ENCODE measurements at places on chromosomes 1 and 21.

- no peak for DNase-seq
Observed at GRCh38 chr1:167328306-167328815, 107.7 kb downstream of the POU2F1 start.

- DNase-seq, result no peak
Observed at GRCh38 chr1:174174461-174175329, 15.4 kb downstream of the RABGAP1L start.

- no peak for DNase-seq
Observed at GRCh38 chr1:23168079-23168444, 594 bp downstream of the LUZP1 start.

GRCh38 chr1:156194300-156194652 is 372 bp downstream of the SLC25A44 start:
- no peak for DNase-seq

DNA sequence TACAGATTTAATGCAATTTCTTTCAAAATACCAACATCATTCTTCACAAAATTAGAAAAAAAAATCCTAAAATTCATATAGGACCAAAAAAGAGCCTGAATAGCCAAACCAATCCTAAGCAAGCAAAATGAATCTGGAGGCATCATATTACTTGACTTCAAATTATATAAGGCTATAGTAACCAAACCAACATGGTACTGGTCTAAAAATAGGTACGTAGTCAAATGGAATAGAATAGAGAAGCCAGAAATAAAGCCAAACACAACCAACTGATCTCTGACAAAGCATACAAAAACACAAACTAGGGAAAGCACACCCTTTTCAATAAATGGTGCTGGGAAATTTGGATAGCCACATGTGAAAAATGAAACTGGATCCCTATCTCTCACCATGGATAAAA is 112.3 kb upstream of the TSPAN2 start:
- DNase-seq, result no peak

GRCh38 chr1:84708031-84708430 is 17.8 kb upstream of the SSX2IP start:
- DNase-seq, result no peak

DNA sequence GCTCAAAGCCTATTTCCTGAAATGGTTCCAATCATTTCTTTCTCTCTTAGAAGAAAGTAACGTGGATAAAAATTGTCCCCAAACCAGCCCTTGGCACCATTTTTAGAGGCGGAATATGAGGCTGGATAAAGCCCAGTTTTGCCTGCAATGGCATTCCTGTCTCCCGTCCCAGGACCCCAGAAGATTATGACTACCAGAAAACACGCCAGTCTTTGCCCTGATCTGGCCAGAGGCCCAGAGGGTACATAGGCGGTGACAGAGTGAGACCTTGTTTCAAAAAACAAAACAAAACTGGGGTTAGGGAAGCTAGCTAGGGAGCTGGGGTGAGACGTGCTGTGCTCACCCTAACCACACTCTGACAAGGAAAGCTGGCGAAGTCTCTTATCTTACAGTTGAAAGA is at the start of gene AADACL4:
AADACL4 (plus strand) TSS at position 301 of the 400 bp plus-strand sequence. CDS start 462 bp downstream, outside the sequence.
- no peak for DNase-seq

DNA sequence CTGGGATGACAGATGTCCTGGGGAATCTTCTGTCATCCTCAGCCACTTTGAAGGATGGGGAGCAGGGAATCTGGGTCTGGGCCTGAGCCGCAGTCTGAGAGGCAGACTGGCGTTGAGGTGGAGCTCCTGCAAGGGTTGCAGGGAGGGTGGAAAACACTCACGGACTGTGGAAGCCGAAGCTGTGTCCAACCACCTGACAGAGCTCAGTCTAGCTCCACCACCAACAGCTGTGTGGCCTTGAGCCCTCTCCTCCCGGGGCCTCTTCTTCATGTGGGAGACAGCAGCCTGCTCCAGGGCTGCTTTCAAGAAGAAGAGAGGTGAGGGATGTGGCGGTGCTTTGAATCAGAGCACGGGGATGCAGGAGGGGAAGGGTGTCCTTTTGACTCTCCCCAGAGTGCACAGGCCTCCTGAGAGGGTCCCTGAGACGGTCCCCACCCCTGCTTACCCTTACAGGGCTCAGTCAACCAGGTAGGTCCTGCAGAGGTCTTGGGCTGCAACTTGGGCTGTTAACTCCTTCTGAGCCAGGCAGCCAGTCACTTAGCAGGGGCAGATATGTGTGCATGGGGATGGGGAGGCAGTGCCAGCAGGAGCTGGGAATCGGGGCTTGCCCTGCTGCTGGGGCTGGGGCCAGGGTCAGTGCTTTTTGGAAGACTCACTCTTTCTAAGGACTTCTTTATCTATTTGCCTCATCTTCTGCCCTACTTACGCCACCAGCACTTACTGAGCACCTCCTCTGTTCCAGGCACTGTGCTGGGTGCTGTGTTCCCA is 216.3 kb downstream of the PTPRU start:
- DNase-seq, result no peak

DNA sequence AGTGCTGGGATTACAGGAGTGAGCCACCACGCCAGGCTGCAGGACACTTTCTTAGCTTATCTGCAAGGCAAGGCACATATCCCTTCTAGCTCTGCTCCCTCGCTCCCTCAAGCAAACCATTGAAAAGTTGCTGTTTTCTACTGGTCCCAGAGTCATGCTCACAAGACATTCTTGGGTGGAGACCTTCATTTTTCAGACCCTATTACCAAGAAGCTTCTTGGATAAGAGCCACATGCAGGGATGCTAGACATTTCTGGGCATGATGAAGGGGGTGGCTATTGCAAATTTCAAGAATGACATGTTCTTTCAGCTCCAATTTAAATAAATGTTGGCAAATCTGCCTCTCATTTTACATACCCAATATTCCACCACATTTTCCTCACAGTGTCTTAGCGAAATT is 33.9 kb downstream of the CAPN9 start:
- no peak for DNase-seq

GRCh38 chr1:9292361-9293240 is at the start of gene SPSB1:
Gene SPSB1, plus strand, starts transcription at chr1:9292894. Its CDS starts 62,998 bp downstream, at chr1:9355892.
- peak; percentile 70 for DNase-seq

DNA sequence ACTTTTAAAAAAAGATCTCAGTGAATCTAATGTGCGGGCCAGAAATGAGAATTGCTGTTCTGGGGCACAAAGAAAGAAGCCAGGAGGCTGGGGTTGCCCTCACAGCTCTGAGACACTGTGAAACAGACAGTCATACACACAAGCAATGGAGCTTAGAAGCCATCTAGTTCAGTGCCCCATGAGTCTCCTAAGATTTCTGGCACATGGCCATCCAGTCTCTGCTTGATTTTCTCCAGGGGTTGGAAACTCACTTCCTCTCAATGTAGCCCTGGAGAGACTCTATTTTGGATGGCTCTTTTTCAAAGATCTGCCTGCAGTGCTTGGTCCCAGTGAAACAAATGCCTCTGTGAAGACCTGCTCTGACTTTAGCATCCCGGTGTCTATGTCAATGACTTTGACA is 38.6 kb downstream of the KCNN3 start:
- no peak for DNase-seq

DNA sequence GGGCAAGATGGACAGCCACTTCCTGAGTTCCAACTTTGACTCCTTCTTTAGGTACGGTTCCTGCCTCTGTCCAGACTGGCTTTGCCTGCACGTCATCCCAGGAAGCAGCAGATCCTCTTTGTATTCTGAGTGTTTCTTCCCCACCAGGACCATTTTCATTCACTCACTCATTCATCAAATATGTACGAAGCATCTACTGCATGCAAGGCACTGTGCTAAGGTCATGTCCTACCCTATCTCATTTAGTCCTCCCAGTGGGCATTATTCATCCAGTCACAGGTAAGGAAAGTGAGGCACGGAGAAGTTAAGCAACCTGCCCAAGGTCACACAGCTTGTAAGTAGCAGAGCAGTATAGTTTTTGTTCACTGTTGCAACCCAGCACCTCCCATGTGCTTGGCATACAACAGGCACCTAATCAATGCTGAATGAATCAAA is 13.9 kb downstream of the CRYBG2 start:
- DNase-seq, result no peak

DNA sequence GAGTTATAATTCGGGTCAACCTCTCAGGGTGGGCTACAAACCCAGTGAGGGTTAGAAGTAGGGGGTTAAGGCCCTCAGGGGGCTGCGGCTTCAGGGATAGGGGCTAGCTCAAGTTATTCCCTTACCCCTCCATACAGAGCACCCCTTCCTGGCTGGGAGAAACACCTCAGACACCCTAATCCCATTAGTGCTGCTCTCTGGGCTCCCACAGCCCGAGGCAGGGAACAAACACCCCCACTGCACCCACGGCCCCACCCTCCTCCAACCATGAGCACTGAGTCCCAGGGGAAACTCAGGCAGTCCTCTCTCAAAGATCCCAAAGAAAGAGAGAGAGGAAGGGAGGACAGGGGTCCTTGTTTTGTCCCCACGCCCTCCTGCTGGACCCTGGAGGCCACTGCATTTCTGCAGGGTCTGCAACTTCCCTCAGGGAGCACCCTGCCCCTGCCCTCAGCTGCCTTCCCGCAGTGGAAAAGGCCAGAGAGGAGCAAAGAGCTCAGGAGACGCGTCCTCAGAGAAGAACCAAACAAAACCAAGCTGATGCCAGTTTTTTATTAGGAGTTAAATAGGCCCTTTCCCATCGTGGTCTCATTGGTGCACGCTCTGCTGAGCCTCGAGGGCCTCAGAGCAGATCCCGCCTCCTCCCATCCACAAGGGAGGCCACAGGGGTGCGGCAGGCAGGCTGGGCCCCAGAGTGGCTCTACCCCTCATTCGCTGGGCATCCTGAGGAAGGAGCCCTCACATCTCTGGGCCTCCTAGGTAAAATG is 1.4 kb upstream of the S100A4 start:
- no peak for DNase-seq

GRCh38 chr1:29855561-29856160 is 619.3 kb downstream of the PTPRU start:
- DNase-seq, result no peak

GRCh38 chr1:217062586-217062985 is 339.4 kb upstream of the ESRRG start:
- DNase-seq, result no peak

GRCh38 chr21:35168735-35169134 is 119.6 kb upstream of the RUNX1 start:
- no peak for DNase-seq

GRCh38 chr1:27567971-27568299 is 36.0 kb downstream of the AHDC1 start:
- DNase-seq, result no peak

DNA sequence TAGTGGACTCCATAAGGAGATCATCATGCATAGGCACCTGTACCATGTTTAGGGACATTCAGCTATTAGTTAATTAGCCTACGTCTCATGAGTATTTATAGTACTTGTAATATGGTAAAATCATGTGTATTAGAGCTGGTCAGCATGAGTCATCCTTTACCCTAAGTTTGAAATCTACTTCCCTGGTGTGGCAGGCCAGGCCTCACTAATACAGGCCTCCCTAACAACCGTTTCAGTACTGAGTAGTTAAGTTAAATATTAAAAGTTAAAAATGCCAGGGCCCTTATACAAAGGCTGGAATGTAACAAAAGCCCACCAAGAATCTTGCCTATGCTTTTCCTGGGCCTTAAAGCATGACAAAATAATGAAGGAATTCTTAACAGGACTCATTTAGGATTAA is 356.3 kb upstream of the DPYD start:
- no peak for DNase-seq

All from NCI-H1417 (cell line).